ENCODE measurements at places on chromosomes 5 and 9.
A peak's percentile ranks its signal among the peaks of the same experiment; 100 is the strongest.

- DNase-seq = no peak
These were observed 36.7 kb upstream of the CTNNA1 start for GRCh38 chr5:138716456-138716924.

- DNase-seq = no peak
These were observed 191.6 kb upstream of the CTNND2 start for GRCh38 chr5:12095808-12096281.

DNA sequence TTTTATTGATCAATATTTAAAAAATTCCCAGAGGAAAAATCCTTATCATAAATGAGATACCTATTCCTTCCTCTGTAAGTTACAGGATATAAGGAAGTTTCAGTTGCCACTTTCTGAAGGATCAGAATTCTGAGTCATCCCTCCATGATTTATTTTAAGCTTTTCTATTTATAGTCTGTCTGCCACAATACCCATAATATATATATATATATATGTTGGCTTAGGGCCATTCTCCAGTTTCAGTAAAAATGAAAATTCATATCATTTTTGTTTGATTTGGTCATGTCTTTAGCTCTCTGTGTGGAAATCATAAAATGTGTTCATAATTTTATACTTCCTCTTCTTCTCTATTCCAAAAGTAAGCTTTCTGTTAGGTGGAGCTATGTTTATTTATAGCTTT, 215.8 kb upstream of the CYLC2 start:
- DNase-seq = no peak

- no peak for DNase-seq
These were observed 4.9 kb downstream of the TRIM52 start for GRCh38 chr5:181255836-181256578.

DNA sequence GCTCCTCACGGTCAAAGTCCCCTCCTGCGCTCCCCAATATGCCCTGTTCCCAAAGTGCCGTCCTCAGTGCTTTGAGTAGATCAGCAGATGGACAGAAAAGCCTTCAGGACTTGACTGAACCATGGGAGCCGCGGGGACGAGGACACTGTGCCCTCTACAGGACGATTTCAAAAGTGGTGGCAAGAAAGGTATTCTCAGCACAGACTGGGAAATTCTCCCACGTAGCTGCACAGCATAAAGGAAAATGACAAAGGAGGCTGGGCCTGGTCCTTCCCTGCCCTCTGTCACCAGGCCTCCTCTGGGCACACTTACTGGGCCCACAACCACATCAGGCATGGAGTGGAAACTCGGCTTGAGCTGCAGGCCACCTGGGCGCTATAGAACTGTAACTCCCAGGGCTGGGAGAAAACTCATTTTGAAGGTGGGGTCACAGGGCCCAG, 16.7 kb upstream of the MTMR12 start:
- DNase-seq = peak; percentile 56

- DNase-seq = no peak
These were observed 5.0 kb upstream of the TEX48 start for GRCh38 chr9:114687034-114687433.

DNA sequence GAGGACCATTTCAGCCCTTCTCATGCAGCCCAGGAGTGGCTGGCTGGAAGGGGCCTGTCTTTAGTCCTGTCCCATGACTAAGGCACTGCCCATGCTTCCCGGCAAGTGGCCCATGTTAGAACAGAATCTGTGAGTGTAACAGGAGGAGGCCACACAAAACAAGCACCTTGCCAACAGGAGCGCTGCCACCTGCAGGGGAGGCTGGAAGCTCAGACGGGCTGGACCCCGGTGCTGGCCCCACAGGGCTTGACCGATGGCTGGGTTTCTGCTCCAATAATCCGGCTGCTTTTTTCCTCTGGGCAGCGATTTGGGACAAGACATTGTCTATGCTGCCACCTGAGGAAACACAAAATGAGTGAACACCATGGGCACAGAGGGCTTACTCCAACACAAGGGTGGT, 28.4 kb downstream of the ANKS6 start:
- no peak for DNase-seq

DNA sequence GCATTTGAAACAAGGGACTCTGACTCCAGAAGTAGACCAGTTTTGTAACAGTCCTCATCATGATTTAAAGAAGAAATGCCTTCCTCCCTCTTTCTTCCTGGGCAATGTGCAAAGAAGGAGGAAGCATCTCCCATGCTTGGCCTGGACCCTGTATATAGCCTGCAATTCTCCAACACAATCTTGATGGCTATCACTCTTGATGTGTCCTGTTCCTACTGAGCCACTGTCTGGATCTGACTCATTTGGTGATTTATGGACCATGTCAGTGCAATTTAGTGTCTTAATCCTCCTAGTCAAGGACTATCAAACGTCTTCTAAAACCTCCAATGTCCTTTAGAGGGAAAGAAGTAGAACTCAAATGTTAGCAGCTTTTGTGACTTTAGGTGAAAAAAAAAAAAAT, 697.3 kb downstream of the TLR4 start:
- no peak for DNase-seq

DNA sequence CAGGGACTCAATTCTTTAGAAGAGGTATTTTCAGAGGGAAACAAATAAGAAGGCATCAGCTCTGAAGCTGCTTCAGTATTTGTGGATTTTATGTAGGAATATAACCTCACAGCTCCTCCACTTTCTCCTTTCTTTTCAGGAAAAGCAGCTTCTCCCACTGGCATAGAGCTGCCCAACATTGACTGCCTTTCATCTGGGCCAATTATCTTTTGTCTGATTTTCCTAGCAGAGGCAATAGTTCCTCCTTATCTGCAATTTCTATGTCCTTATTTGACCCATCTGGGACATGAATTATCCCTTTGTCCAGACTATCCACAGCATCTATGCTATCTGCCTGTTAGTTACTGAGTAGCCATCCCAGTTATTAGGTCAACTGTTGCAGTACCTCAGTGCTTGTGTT, 1671.2 kb upstream of the ACO1 start:
- no peak for DNase-seq

- no peak for DNase-seq
These were observed 154.8 kb downstream of the SIL1 start for GRCh38 chr5:139043157-139043905.

DNA sequence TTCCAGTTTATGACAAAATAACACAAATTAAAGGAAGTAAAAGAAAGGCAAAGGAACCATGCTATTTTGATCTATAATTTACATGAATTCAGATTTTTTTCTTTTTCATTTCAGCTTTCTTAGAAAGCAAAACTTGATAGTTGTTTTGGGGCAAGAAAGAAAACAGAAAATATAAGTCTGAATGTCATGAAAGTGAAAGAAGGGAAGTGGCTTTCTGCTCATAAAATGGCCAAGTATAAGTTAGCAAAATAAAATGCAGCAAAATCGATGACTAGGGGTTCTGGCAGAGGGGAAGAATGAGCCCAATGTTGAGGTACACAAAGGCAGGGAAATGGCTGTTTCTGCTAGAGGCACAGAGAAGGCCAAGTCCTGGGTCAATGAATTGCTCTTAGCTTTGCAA, 3.0 kb upstream of the IFNW1 start:
- no peak for DNase-seq

- DNase-seq = no peak
These were observed 60.3 kb downstream of the ADAMTS2 start for GRCh38 chr5:179284751-179285631.

- DNase-seq = no peak
These were observed 51.3 kb downstream of the BAAT start for GRCh38 chr9:101333490-101333889.

DNA sequence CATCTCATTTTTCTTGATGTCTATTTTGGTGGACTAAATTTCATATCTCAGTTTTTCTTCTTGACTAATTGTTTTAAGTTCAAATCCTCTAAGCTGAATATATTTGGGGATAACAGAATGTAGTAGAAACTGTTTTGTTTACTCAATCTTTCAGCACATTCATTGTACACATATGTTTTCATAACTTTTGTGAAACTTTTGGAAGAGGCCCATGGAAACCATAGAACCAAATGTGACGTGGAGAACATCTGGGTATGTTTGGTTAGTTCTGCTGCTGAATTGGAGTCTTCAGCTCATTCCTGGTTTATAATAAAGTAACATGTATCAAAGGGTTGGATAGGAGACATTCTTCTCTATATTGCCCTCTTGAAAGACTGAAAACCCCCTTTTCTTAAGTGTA, 88.4 kb downstream of the CCDC171 start:
- no peak for DNase-seq

GRCh38 chr9:114499941-114500696, 5.2 kb downstream of the WHRN start:
- no peak for DNase-seq
